Mucosa of gallbladder (tissue), 1 donor: ENCODE measurements at places on chromosomes 2 and 18. TPM values are rescaled to one million over a fixed set of nuclear protein-coding genes. Genes with fewer than 3 reads are reported as not detected.

DNA sequence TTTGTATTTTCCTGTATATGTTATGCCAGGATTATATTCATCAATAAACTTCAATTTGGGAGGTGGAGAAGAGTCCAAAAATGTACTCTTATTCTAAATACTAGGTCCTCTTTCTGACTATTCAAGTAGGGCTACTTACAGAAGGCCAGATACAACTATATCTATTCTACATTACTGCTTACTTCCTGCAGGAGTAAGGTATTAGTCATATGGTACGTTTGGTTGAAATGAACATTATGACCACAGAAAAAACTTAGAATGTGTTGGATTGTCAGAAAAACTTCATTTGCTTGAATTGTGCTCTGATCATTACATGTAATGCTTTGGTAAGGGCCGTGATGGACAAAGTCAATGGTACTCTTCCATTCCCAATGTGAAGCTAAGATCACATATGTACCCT lies 35.0 kb downstream of the STAT4 start:
- no peak for DNase-seq

DNA sequence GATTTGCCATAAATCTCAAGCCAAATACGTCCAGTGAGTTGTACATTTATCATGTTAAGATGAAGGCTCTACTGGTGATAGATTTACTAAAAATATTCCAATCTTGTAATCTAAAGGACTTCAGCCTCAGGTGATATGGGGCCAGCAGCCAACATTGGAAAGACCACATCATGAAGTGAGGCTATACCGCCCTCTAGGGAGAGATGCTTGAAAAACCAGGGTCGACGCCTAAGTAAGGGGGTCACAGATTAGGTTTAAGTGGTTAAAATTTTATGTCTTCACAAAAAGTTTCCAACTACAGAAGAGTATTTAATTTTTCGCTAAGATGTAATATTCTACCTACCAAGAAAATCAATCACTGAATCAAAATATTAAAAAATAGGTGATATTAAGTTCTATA lies 33.3 kb downstream of the DOCK10 start:
- no peak for DNase-seq

- DNase-seq, result no peak
Measured at GRCh38 chr2:75428060-75428459, 132.7 kb downstream of the EVA1A start.

- DNase-seq, result no peak
Measured at GRCh38 chr2:3598912-3599854, 4.3 kb downstream of the COLEC11 start.

The TDRD15 gene
- not detected for total RNA-seq

- DNase-seq, result no peak
Measured at GRCh38 chr18:35564795-35565453, 16.6 kb upstream of the GALNT1 start.

DNA sequence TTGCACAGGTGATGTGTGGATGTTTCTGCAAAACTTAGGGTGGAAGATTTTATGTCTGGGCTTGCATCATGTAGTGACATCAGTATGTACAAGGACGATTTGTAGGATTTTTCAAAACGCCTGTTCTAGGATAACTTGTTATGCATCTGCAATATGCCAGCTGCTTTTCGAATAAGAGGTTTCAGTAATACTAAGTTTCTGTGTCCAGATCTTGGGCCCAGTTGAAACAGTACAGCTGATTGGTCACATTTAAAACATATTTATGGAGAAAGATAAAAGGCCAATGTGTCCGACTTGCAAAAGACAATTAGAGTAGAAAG lies 1.2 kb downstream of the PTPN4 start:
- no peak for DNase-seq

The TEKT4 gene
- 0.14 TPM for total RNA-seq

GRCh38 chr18:59802031-59802430 lies 97.8 kb upstream of the PMAIP1 start:
- no peak for DNase-seq

DNA sequence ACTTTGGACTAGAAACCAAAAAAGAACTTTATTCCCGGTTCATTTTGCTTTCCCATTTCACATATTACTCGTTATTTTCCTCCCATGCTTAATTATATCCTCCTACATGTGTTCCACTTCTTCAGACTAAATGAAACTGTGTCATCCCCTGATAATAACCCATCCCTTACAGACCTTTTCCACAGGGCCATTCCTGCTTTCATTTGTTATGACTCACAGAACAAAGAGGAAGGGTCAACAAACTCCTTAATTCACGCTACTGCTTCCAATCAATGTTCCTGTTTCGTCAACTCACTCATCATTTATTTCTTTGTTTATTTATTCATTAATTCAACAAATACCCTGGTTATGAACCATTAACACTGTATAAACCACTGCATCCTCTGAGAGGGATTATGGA lies 104.5 kb downstream of the ZEB2 start:
- no peak for DNase-seq

The MCFD2 gene
- total RNA-seq, result 78.9 TPM

DNA sequence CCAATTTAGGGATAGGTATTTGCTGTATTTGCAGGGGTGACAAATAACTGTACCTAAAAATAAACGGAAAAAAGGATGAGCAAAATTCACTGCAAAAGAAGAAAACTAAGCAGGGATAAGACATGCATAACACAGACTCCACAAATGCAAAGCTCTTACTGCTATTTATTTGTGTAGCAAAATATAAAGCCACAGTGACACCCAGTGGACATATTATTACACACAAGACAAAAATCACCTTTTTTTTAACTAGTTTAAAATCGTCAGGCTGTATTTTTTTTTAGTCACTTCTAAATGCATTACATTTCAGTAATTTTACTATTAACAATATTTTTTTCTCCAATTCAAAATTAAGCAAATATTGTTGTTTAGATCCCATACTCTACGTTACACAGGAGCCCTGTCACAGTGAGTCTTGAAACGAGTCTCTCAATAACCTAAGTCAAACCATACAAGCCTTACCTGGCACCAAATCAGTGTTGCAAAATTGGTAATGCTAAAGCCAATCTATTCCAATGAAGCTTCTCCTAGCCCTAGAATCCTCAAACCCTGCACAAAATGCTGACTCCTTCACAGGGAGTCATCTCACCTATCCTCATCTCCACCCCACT lies 23.7 kb downstream of the METTL4 start:
- DNase-seq, result no peak
